ENCODE measurements at places on chromosomes 3 and 15.

GRCh38 chr15:90343302-90343790 lies 8.7 kb upstream of the ZNF774 start:
- DNase-seq = no peak

DNA sequence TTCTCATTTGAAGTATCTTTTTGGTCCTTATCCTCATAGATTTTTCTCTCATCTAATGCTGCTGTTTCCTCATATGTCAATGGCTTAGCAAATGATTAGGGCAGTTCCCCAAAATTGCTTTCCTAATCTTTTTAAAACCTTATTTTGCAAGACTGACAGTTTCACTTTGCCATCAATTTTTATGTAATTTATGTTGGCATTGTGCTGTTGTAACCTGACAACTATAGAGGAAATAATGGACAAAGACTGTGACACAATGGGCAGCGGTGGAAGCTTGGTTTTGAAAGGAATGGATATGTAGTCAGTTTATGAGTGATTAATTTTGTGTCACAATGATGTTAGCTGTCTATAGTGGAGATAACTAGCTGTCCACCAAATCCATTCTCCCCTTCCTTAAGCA lies 10.6 kb upstream of the SH3BP5 start:
- no peak for DNase-seq

GRCh38 chr3:175726228-175726627 lies 867.1 kb downstream of the NAALADL2 start:
- DNase-seq = no peak

- DNase-seq = no peak
Observed at GRCh38 chr3:143222505-143222904, 102.9 kb downstream of the CHST2 start.

GRCh38 chr3:50276762-50277101 lies 2.2 kb upstream of the LSMEM2 start:
- no peak for DNase-seq

DNA sequence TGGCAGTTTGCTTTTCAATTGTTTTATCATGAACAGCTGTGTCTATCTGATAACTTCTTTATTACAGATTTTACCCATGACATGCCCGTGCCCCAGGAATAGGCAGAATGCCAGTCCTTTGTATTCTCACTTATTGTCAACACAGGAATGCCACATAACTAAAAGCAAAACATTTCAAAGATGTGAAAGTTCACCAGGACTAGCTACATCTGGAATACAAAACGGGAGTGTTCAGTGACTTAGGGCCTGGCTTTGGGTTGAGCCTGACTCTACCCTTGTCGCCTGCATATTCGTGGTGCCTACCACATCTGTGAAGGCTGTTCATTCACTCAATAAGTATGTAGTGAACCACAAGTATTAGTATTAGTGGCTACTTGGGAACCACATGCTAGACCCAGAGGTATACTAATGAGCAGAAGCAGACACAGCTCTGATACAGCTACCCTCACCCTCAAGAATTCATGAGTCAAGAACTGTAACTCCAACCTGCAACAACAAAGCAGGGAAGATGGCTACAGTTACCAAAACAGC lies 2.9 kb downstream of the TNFSF10 start:
- DNase-seq = no peak

DNA sequence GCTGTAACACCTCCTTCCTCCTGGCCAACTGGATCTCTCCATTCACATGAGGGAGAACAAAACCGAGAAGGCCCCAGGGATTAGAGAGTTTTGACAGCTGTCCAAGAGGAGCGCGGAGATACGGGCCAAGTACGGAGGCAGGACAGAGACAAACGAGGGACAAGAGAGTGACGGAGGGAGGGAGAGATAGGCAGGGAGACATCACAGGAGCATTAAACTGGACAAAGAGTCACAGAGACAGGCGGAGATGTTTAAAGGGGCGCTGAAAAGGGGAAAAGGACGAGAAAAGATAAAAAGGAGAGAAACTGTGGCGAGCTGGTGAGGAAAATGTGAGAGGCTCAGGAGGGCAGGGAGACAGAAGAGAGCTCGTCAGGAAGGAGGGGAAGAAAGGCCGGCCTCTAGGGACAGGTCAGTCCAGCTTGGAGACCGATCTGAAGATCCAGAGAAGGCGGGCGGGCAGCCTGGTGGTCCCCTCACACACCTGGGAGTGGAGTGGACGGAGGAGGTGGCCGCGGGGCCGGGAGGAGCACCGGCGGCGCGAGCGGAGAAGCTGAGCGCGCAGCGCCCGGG lies 40.5 kb upstream of the ROPN1 start:
- DNase-seq = no peak

GRCh38 chr15:31275331-31276262 lies 51.0 kb upstream of the KLF13 start:
- DNase-seq = no peak

DNA sequence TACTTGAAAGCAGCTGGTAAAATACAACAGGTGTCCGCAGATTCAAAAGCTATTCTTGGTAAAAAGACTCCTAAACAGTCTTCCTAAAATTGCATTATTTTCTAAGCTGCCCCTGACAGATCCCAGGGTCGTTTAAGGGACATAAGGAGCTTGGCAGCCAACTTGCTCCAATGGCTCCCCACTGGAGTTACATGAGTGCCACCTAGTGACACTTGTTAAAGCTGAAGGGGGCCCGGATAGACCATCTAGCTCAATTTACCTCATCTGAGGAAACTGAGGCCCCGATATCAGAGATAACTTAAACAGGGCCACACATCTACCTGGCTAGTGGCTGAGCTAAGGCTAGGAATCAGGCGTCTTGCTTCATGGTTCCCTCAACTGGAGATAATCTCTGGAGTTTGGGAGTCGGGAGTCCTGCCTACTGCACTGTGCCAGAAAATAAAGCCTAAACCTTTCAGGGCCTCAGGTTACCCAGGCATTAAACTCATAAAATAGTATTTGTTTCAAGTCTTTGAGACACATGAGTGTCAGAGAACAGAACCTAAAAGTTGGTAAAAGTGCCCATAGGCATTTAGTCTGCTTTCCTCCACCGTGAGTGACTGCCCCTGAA lies 6.5 kb upstream of the TBC1D23 start:
- no peak for DNase-seq

DNA sequence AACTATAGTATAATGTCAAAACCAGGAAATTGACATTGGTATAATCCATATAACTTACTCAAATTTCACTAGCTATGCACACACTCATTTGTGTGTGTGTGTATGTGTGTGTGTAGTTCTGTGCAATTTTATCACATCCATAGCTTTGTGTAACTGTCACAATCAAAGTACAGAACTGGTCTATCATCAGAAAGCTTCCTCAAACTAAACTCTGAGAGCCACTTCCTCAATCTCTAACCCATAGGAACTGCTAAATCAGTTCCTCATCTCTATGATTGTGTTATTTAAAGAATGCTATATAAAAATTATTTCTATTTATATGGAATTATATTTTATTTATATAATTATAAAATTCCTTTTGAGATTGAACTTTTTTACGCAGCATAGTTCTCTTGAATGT lies 18.1 kb downstream of the LNP1 start:
- DNase-seq = no peak

DNA sequence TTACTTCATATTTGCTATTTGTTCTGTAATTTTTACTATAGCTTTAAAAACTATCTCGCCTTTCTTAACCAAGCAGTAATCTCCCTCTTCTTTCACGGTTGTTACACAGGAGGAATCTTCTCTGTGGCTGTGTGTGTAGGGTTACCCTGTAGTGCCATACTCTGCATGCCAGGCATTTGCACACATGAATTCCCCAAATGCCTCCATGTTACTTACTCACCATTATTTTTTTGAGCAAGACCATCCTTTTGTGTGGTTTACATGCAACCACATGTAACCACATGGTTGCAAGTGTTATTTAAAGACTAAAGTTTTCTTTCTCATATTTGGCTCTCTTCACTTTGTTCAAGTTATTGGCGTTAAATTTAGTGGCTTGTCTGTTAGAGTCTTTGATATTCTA lies 45.5 kb downstream of the HPS3 start:
- DNase-seq = no peak

GRCh38 chr15:82646250-82647044 lies 716 bp downstream of the CPEB1 start:
- no peak for DNase-seq

GRCh38 chr3:166860217-166860616 lies 519.9 kb downstream of the ZBBX start:
- no peak for DNase-seq

DNA sequence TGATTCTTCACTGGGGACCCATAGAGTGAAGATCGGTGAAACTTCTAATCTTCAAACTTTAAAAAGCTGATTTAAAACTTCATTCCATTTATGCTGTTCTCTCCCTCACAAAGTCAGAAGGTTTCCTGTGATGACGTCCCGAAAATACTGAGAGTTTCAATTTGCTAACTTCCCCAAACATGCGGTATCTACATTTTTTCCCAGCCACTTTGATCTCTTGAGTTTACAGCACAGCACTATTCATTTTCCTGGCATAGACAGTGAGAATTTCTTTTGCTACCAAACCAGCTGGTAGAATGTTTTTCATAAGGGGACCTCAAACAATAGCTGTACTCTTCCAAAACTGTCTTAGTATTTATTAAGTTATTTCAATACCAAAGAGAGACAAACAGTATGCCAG lies 156.8 kb downstream of the LSAMP start:
- no peak for DNase-seq

- DNase-seq = no peak
Observed at GRCh38 chr15:74609938-74610301, 5.7 kb upstream of the CLK3 start.

DNA sequence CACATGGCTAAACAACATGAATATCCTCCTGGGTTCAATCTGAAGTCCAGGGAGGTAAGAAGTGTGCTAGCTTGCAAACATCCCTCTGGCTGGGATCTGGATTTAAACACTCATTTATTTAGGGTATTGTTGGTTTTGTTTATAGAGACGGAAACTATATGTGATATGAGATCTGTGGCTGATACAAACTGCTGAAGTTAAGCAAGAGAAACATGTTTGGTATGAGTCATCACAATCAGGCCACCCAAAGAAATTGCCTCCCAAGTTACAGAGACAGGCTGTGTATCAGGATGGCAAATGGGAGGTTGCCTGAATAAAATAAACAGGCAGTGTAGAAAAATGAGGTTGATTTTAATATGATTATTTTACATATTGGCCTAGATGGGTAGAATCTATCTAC lies 562.1 kb downstream of the IGSF11 start:
- no peak for DNase-seq

DNA sequence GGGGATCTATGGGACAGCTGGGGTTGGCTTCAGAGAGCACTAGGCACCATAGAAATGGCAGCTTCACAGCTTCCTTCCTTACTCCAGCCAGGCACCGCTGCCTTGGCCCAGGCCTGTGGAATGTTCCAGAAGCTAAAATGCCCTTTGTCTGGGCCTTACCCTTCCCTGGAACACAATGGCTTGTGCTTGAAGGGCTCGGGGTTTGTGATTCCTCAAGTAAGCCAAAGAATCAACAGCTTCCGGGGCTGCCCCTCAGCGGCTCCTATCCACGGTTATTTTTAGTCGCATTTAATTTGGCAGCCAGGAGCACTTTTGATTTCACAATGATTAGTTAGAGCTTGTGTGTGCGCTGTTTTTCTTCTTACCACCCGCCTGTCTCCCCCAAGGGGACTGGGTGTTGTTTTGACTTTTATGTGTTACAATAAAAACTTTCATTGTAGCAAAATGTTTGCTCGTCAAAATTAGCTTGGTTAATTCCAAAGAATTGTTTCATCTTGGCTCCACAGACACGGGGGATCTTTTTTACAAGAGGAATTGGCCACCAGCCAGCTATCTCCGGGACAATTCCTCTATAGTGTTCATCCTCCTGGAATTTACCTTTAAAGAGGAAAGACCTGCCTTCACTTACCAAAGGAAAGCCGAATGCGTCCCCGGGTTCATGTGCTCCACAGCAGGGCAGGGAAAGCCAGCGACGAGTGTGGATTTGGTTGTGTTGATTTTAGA lies 73.8 kb downstream of the TLE3 start:
- DNase-seq = no peak

- no peak for DNase-seq
Observed at GRCh38 chr3:184260724-184261269, 556 bp downstream of the CAMK2N2 start.

GRCh38 chr3:77001062-77001701 lies 38.7 kb upstream of the ROBO2 start:
- DNase-seq = no peak

DNA sequence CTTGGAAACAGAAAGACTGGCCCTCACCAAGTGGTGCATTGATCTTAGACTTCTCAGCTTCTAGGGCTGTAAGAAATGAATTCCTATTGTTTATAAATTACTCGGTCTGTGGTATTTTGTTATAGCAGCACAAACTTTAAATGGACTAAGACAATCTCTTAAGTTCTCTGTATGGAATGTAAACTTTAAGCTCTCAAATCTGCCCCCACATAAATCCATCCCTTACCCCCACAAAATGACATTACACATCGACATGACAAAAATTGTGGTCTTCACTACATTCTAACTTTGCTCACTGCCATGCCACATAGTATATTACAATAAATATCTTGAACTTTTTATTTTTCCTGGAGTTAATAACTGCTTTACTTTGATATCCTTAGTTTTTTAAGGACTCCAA lies 121.3 kb downstream of the MYLK start:
- no peak for DNase-seq

GRCh38 chr3:106215047-106215446 lies 346.2 kb upstream of the CBLB start:
- DNase-seq = no peak

DNA sequence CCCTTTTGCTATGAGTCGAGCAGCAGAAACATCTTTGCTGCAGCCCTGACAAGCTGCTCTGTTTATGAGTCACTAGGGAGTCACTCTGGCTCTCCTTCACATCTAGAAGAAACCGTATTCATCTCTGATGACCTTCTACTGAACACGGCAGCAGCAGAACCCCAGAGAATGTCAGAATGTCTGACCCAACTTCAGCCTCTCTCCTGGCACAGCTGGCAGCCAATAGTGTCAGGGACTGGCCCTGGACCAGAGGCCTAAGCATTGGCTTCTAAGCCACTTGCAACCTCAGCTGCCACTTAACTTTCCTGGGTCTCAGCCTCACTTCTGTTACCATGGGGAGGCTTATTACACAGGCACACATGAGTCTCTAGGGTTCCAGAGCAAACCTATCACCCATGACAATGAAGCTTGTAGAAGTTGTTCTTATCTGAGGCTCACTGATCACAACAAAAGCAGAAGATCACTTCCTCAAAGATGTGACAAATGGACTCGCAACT lies 184.1 kb upstream of the TLE3 start:
- DNase-seq = no peak

- DNase-seq = no peak
Observed at GRCh38 chr3:176766862-176767261, 430.4 kb downstream of the TBL1XR1 start.

All from D721Med (cell line).